Fibroblast of skin of right quadriceps (primary cell): ENCODE measurements at places on chromosomes 13 and 19.

DNA sequence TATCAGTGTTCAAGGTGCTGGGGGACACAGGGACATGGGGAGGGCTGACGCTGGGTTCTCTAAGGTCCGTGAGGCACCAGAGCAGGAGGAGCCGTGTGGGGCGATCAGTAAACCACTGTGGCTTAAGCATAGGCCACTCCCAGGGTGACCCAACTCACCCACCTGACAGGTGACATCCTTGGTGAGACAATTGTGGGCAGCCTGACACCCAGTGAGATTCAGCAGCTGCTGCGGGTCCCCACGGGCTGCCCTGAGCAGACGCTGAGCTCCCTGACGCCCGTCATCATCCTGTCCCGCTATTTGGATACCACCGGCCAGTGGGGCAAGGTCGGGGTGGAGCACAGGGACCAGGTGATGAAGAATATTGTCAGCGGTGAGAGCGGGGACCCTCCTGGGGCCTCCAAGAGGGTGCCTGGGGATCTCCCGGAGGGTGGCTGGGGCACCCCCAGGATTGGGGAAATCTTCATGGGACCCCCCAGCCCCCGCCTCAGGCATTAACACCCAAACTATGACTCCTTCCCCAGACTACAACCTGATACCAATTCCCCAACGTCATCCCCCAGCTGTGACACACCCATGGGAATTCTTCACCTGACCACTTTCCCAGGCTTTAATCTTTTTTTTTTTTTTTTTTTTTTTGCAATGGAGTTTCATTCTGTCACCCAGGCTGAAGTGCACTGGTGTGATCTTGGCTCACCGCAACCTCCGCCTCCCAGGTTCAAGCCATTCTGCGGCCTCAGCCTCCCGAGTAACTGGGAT is 33.3 kb upstream of the SHFL start:
- no peak for DNase-seq

GRCh38 chr13:76717092-76717491 is 169.1 kb downstream of the KCTD12 start:
- peak; percentile 54 for DNase-seq

DNA sequence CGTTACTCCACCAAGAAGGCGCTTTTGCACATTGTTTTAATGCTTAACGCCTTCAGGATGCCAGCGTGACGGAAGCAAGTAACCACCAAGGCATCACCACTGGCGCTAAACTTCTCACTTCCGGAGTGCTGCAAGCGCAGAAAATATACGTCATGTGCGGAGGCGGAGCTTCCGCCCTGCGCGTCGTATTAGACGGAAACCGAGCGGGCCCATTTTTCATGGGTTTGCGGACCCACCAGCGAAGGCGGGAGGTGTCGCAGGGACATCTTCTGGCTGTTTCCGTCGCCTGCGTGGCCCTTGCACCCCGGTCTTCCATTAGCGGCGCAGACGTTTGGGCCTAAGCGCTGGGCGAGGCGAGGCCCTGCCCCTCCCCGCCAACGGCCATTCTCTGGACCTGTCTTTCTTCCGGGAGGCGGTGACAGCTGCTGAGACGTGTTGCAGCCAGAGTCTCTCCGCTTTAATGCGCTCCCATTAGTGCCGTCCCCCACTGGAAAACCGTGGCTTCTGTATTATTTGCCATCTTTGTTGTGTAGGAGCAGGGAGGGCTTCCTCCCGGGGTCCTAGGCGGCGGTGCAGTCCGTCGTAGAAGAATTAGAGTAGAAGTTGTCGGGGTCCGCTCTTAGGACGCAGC is at the start of gene ERCC5:
Gene ERCC5, plus strand, starts transcription at position 403 of the 631 bp plus-strand sequence. CDS start 235 bp downstream, outside the sequence.
- peak; percentile 96 for DNase-seq

DNA sequence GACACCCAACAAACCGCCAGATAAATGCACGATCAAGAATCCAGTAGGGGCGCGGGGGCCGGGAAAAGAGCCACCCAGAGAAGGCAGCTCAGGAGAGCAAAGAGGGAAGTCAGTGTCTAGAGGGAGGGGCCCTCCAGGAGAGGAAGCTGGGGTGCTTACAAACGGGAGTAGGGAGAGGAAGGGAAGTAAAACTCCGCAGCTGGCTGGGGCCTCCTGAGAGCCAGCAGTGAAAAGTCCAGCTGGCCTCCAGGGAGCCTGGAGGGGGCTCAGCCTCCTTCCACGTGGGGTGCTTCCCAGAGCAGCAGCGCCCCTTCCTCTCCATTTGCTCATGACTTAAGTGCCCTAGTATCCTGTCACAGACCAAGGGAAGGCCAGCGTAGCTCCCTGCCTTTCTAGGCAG is 51.8 kb downstream of the TMED1 start:
- no peak for DNase-seq

DNA sequence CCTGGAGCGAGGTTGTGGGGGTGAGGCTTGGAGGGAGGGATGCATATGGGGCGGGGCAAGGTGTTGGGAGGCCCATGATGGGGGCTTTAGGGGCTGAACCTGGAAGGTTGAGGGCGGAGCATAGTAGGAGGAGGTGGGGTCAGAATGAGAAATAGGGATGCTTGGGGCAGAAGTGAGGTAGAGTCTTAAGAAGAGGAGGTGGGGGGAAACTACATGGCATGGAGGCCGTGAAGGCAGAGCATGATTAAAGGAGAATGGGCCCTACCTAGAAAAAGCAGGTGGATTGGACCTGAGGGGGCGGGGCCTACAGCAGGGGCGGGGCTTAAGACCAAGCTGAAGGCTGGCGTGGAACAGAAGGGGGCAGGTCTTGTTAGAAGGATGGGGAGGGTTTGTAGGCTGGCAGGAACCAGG is 799 bp downstream of the NR1H2 start:
- DNase-seq = no peak

GRCh38 chr13:111530137-111530870 is 209.9 kb downstream of the TEX29 start:
- DNase-seq = no peak

DNA sequence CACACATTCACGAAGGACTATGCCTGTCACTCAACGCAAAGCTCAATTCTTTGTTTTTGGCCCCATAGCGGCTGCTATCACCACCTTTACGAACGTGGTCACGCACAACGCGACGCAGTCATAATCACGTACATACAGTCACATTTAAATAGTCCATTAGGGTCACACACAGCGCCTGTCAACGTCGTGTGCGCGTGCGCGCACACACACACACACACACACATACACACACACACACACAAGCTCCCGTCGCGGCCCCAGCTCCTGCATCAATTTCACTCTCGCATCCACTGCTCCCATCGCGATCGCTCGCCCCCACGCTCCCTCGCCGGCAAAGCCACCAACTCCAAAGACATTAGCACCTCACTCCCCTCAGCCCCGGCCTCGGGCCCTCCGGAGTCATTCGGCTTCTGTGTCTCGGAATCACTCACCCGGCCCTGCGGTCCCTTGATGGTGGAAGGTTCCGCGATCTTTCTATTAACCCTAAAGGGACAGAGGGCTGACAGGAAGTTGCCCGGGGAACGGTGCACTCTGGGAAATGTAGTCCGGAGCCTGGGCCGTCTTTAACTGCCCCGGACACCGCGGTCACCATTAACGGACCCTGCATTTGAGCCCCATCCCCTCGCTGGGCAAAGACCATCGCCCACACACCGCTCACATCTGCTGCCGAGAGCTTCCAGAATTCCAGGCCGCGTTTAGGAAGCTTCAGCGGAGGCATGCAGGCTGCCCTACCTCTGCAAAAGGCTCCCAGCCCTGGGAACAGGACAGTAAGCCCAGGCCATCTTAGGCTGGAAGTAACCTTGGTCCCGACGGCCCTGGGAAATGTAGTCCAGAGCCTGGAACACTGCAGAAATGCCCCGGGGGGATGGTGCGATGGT is at the start of gene ZNF790:
Gene ZNF790, minus strand, starts transcription at position 482 of the 878 bp plus-strand sequence. CDS start 12,768 bp downstream, outside the sequence.
- peak; percentile 89 for DNase-seq

GRCh38 chr19:48090281-48090802 is 20.3 kb downstream of the PLA2G4C start:
- peak; percentile 70 for DNase-seq

DNA sequence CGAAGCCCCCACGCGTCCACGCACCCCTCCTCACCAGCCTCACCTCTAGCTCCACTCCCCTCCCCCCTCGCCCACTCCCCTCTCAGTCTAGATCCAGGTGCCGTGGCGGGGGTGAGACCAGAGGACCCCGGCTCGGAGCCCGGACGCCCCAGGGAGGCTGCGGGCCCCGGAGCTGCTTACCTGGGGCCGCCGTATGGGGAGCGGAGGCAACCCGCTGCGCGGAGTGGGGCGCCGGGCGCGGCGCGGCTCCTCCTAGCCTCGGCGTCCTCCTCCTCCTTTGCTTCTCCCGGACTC is 353 bp downstream of the ENOX1 start:
- no peak for DNase-seq

- no peak for DNase-seq
Measured at GRCh38 chr13:79937771-79938216, 403.1 kb downstream of the SPRY2 start.

DNA sequence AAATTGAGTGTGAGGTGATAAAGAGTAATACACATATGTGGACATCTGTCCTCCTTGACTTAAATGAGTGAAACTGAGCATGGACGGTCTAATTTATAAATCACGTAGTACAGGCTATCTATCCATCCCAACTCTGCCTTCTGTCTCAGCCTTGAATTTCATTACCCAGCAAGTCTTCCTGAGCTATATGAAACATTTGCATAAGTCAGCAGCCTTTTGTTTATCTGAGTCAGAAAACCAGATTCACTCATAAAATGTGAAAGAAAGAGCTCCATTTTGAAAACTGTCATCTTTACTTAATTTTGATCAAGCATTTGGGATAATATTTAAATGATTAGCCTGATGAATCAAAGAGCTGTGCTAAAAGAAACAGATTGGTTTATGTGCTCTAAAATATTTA is 197.9 kb downstream of the LHFPL6 start:
- no peak for DNase-seq

- no peak for DNase-seq
Measured at GRCh38 chr19:56678205-56678604, 6.6 kb upstream of the ZNF835 start.

DNA sequence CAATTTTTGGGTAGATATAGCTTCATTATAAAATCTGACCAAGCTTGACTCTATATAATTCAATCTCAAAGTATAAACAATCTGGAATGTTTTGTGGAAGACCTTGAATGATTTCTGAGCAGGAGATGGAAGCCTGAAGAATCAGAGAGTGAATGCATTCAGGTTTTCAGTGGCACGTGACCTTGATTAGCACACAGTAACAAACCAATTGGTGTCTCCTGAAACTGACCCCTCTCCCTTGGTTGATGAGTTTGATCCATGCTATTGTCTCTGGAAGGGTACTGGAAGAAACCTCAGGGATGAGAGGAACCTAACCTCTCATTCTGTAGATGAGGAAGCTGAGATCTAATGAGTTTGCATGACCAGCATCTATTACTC is 39.6 kb downstream of the PCDH8 start:
- no peak for DNase-seq

GRCh38 chr19:2043961-2044708 is 6.9 kb downstream of the MKNK2 start:
- DNase-seq = no peak

- no peak for DNase-seq
Measured at GRCh38 chr19:10361569-10362011, 18.8 kb downstream of the TYK2 start.
